LNCaP clone FGC (cell line): ENCODE measurements at places on chromosomes 1 and 21.

GRCh38 chr1:236147521-236148469 is 5.5 kb downstream of the GPR137B start:
- DNase-seq, result peak; percentile 62

GRCh38 chr1:109918671-109919070 is 8.0 kb downstream of the CSF1 start:
- no peak for DNase-seq

DNA sequence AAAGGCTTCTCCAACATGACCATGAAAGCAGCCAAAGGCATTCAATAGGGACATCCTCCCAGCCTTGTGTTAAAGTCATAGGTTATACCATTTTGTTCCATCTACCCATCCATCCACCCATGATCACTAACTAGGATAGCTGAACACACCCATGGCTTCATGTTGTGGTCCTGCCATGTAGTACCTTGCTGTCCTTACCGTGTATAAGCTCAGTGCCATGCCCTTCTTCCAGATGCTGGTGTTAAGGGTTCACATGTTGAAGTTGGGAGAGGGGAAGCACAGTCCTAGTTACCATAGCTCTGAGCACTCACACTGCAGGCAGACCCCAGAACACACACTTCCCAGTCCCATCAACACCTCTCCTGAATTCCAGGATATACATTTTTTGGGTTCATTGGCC is 51.5 kb downstream of the ATP5PO start:
- no peak for DNase-seq

DNA sequence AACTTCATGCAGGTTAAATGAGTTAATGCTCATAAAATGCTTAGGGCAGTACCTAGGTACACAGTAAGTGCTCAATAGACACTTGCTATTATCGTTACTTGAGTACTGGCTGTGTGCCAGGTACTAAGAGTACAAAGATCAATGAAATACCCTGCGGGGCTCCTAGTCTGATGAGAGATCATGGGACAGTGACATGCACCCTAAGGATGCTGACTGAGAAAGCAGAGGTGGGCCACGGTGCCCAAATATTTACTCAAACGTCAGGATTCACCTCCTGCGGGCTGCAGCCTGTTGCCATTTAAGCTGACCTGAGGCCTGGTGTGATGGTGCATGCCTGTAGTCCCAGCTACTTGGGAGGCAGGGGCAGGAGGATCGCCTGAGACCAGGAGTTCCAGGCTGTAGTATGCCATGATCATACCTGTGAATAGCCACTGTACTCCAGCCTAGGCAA is 19.8 kb upstream of the LUZP1 start:
- DNase-seq, result no peak

DNA sequence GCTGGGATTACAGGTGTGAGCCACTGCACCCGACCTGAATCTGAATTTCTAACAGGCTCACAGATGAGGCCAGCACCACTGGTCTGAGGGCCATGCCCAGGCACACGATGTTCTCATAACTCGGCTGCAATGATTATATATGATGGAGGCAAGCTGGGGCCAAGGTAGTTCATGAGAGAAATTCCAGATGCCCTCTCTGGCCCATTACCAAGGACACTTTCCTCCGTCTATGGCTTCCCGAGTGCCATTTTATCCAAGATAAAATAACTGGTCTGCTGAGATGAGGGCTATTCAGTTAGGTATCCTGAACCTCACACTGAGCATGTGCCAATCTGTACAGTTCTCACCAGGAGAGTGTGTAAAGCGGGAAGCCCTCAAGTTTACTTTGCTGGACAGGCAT is 16.5 kb downstream of the TMPRSS2 start:
- DNase-seq, result no peak

- DNase-seq, result no peak
Observed at GRCh38 chr1:156627313-156627880, 8.2 kb downstream of the HAPLN2 start.

GRCh38 chr1:107726860-107727259 is 238.1 kb downstream of the VAV3 start:
- DNase-seq, result no peak

GRCh38 chr1:184322253-184322652 is 64.6 kb upstream of the C1orf21 start:
- DNase-seq, result no peak
